ENCODE measurements at places on chromosomes 5 and 9.

- H3K27ac ChIP-seq: no peak overlapping the region
- no peaks in the 10 kb centered on the region for H3K4me1 ChIP-seq
- no peak overlapping the region for H3K4me3 ChIP-seq
Measured at GRCh38 chr5:10161778-10162177, 87.9 kb downstream of the ATPSCKMT start.

DNA sequence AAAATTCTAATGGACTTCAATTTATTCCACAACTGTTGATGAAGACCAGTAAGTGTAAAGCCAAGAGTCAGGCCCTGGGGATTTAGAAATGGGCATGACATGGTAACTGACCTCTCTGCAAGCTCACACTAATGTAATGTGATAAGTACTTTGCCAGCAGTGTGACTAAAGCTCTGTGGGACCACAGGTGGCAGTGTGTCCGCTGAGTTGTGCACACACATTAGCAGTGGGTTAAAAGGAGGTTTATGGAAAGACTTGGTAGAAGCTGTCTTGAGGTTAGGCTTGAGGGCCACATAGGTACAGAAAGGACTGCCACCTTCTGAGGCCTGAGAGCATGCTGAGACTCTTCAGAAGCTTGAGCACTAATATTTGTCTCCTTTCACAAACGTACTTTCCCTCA lies 67.6 kb downstream of the UBAP1 start:
- no peak for DNase-seq
- H3K4me3 ChIP-seq: no peak overlapping the region
- H3K36me3 ChIP-seq: peaks cover 40% of the 10 kb centered on the region
- no peak overlapping the region for H3K27ac ChIP-seq
- H3K4me1 ChIP-seq: peaks cover 14% of the 10 kb centered on the region

- no peak overlapping the region for H3K4me3 ChIP-seq
- H3K36me3 ChIP-seq: no peaks in the 10 kb centered on the region
- no peaks in the 10 kb centered on the region for H3K4me1 ChIP-seq
Measured at GRCh38 chr5:79840084-79840990, 150.7 kb downstream of the CMYA5 start.

GRCh38 chr5:6660688-6661087 lies 27.4 kb downstream of the SRD5A1 start:
- H3K27ac ChIP-seq: no peak overlapping the region
- H3K36me3 ChIP-seq: peaks cover 15% of the 10 kb centered on the region
- no peak for DNase-seq
- no peaks in the 10 kb centered on the region for H3K4me1 ChIP-seq
- H3K4me3 ChIP-seq: no peak overlapping the region
- H3K27me3 ChIP-seq: no peaks in the 10 kb centered on the region

DNA sequence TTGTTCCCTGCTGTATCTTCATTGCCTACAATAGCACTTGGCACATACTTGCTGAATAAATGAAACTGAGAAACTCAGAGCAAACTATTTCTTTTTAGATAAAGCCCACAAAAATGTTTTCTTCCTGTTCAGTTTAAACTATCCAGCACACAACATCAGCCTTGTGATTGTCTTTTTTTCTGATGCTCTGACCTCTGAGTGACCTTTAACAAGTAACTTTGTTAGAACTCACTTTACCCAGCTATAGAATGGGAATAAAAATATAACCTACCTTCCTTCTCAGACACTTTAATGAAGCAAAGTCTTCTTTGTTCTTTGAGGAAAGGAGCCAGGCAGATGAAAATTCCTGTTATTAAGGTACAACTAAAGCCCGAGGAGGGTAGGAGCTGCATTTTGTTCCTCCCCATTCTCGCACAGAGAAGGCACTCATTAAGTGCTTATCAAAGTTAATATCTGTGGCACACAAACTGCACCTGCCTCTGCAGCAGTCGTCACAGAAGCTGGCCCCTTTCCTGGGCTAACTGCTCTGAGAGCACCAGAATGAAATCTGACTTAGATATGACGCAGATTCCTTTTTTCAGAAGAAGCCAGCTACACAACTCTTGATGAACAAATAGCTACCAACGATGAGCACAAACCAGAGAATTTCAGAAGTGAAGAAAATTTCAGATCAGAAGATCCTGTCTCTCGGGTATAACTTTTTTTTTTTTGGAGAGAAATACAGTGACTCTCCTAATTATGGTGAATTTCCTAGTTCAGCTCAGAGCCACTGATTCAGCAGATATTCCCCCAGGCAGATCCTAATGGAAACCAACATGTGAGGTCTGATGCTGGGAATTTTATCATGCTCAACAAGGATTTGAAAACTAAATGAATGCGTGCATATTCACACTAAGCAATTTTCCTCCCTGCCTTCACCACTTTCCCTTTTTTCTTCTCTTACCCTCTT lies 31.0 kb upstream of the NR3C1 start:
- no peaks in the 10 kb centered on the region for H3K27me3 ChIP-seq
- no peaks in the 10 kb centered on the region for H3K36me3 ChIP-seq
- H3K4me3 ChIP-seq: no peak overlapping the region
- no peak for DNase-seq
- peak overlapping the region; percentile 23 for H3K27ac ChIP-seq

- H3K27me3 ChIP-seq: no peaks in the 10 kb centered on the region
- no peak overlapping the region for H3K27ac ChIP-seq
- no peak overlapping the region for H3K4me3 ChIP-seq
- no peaks in the 10 kb centered on the region for H3K4me1 ChIP-seq
- no peak for DNase-seq
Measured at GRCh38 chr5:93189707-93190120, 391.3 kb downstream of the NR2F1-AS1 start.

- H3K27me3 ChIP-seq: no peaks in the 10 kb centered on the region
- H3K4me1 ChIP-seq: peaks cover 41% of the 10 kb centered on the region
- no peaks in the 10 kb centered on the region for H3K36me3 ChIP-seq
- H3K27ac ChIP-seq: peak overlapping the region; percentile 92
- DNase-seq: no peak
Measured at GRCh38 chr5:139131062-139131461, 67.1 kb downstream of the SIL1 start.

DNA sequence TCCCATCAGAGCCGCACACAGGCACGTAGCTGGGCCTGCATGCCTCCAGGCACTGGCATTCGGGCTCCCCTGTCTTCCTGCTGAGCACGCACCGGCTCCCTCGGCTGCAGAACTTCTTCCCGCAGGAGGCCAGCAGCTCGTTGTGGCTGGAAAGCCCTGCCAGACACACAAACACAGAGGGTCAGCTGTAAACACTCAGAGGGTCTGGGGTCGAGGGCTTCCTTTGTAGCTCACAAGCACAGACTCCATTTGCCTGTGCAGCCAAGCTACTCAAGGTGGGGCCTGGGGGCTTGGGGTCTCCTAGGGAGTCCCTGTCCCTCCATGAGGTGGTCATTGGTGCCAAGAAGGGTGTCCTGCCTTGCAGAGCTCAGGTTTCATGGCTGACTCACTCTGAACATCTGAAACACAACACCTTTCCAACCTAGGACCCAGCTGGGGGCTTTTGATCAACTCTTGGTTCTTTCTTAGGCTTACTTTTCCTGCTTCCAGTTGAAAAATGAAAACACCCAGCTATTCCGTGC lies 211.4 kb downstream of the FSTL4 start:
- no peaks in the 10 kb centered on the region for H3K4me1 ChIP-seq
- DNase-seq: no peak
- H3K4me3 ChIP-seq: no peak overlapping the region
- H3K27me3 ChIP-seq: no peaks in the 10 kb centered on the region

DNA sequence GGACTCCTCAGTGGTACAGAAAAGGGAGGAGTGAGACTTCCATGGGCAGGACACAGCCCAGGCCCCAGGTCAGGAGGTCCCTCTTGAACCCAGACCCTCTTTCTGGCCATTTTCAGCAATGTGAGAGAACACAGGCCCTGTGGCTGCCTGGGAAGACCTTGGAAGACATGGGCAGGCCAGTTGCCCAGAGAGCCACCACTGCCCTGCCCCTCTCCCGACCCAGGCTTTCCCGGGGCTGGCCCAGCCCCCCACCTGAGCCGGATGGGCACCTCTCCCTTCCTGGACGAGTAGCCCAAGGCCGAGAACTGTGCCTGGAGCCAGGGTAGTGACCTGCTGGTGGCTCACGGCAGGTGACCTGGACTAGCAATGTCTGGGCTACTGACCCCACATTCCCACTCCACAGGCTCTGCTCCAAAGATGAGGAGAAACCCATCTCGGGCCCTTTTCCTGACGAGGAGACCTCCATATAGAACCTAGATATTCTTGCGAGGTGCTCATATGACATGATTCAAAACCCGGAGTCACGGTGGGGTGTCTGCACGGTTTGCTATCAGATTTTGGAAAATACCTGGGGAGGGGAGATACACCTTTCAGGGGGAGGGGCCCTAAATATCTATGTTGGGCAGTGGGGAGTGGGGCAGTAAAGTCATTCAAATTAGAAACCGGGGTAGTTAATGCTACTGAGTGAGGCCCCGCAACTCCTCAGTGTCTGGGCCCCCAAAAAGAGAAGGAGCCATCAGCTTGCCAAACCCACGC lies 59.4 kb downstream of the ZNF354C start:
- H3K36me3 ChIP-seq: no peaks in the 10 kb centered on the region
- no peak overlapping the region for H3K4me3 ChIP-seq
- no peaks in the 10 kb centered on the region for H3K4me1 ChIP-seq
- DNase-seq: peak; percentile 52

DNA sequence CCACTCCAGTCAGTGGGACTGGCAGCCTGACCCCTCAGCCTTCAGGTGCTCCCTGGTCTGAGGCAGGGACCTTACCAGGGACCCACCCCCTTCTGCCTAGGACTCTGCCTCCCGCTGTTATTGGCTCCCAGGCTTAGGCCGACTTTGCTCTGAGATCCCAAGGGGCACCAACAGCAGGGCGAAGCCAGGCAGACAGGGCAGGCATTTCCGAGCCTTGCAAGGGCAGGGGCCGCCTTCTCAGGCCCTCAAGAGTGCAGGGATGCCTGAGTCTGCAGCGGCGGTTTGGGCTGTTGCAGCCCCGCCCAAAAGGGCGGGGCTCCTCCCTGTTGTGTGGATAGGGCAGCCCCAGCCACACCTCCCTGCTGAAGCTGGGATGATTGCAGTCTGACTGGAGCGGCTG lies 644.6 kb downstream of the PRR16 start:
- no peaks in the 10 kb centered on the region for H3K27me3 ChIP-seq
- H3K4me3 ChIP-seq: no peak overlapping the region
- H3K4me1 ChIP-seq: no peaks in the 10 kb centered on the region
- DNase-seq: no peak
- H3K27ac ChIP-seq: no peak overlapping the region

DNA sequence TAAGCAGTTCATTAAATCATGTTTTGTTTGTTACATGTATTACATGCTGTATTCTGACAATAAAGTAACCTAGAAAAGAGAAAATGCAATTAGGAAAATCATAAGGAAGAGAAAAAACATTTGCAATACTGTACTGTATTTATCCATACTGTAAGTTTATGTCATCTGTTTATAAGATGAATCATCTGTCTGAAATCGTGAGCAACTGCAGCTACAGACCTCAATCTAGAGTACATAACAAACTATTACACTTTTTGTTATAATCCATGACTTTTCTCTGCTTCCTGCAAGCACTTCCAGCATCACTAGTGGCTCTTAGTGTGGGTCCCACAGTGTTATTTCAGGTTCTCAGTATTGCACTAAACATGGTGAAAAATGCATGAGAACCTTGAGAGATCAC lies 144.4 kb upstream of the NR4A3 start:
- no peaks in the 10 kb centered on the region for H3K36me3 ChIP-seq
- H3K27ac ChIP-seq: no peak overlapping the region
- no peak for DNase-seq
- H3K27me3 ChIP-seq: no peaks in the 10 kb centered on the region
- no peaks in the 10 kb centered on the region for H3K4me1 ChIP-seq

- no peaks in the 10 kb centered on the region for H3K36me3 ChIP-seq
- H3K4me3 ChIP-seq: no peak overlapping the region
- no peaks in the 10 kb centered on the region for H3K27me3 ChIP-seq
- H3K27ac ChIP-seq: no peak overlapping the region
- no peaks in the 10 kb centered on the region for H3K4me1 ChIP-seq
Measured at GRCh38 chr5:28305891-28306290, 1267.5 kb upstream of the CDH9 start.

Data from ascending aorta (tissue), 2 donors.